Stimulated activated CD8-positive, alpha-beta memory T cell treated with anti-CD3 and anti-CD28 coated beads, Interleukin-12 subunit alpha, Interleukin-12 subunit beta, amount 100 ng/mL, for 1 hour (primary cell): ENCODE measurements at places on chromosomes 7 and 10.
A peak's percentile ranks its signal among the peaks of the same experiment; 100 is the strongest.

GRCh38 chr10:65430979-65431378, 1494.9 kb upstream of the LRRTM3 start:
- no peak for DNase-seq

- DNase-seq, result peak; percentile 38
Observed at GRCh38 chr10:73768881-73769280, 13.0 kb upstream of the CHCHD1 start.

GRCh38 chr7:40733578-40733977, 598.8 kb downstream of the SUGCT start:
- no peak for DNase-seq

DNA sequence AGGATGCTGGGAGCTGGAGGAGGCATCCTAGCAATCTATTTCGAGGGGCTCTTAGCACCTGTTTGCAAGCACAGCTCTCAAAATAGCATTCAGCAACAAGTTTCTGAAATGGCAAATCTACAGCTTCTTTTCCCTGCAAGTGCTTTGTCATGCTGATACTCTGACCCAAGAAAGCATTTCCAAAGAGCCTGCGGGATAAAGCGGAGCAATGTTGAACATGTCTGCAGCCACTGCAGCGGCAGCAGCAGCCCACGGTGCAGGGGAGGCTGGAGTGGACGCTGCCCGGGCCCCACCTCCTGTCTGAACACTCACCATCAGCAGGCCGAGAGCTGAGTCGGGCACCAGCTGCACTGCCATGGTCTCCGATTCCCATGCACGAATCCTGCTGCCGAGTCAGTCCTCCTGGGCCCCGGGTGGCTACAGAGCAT, 964 bp downstream of the FRMD4A start:
- DNase-seq, result no peak

DNA sequence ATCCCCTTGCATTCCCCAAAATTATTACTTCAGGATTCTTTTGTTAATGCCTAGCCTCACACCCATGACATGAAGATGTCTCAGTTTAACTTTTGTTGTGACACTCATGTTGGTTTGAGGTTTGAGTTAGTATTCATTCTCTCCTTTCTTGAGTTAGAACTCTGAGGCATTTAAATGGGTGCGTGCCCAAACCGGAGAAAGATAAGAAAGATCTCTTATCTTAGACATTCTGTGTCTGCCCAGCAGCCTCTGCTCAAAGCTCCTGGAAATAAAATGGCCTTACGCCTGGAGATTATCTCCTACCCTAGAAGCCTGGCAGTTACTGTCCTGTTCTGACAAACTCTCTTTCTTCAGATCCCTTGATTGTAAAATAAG, 26.3 kb downstream of the WBP1L start:
- no peak for DNase-seq

- no peak for DNase-seq
Observed at GRCh38 chr10:72784551-72785351, 92.8 kb downstream of the MCU start.

- no peak for DNase-seq
Observed at GRCh38 chr7:99625321-99625720, 8.6 kb downstream of the ZSCAN25 start.

- DNase-seq, result no peak
Observed at GRCh38 chr7:156667110-156667426, 26.5 kb downstream of the RNF32 start.

DNA sequence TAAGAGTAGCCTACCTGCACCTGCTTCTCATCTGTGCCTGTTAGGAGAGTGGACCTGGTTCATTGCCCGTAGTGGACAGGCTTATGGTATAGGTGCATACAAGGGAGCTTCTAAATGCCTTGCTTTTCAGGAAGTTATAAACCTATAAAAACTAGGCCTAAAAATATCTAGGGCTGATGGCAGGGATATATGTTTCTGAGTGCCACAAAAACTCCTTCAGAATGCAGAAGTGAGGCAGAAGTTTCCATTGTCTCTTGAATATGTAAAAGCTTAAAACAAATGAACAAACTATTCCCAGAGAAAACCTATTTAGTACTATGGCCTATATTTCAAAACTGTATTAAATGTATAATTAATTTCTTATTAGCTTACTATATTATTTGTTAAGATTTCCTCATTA, 91.8 kb downstream of the RNLS start:
- DNase-seq, result no peak

GRCh38 chr10:128242641-128243040, 116.4 kb upstream of the MKI67 start:
- no peak for DNase-seq

DNA sequence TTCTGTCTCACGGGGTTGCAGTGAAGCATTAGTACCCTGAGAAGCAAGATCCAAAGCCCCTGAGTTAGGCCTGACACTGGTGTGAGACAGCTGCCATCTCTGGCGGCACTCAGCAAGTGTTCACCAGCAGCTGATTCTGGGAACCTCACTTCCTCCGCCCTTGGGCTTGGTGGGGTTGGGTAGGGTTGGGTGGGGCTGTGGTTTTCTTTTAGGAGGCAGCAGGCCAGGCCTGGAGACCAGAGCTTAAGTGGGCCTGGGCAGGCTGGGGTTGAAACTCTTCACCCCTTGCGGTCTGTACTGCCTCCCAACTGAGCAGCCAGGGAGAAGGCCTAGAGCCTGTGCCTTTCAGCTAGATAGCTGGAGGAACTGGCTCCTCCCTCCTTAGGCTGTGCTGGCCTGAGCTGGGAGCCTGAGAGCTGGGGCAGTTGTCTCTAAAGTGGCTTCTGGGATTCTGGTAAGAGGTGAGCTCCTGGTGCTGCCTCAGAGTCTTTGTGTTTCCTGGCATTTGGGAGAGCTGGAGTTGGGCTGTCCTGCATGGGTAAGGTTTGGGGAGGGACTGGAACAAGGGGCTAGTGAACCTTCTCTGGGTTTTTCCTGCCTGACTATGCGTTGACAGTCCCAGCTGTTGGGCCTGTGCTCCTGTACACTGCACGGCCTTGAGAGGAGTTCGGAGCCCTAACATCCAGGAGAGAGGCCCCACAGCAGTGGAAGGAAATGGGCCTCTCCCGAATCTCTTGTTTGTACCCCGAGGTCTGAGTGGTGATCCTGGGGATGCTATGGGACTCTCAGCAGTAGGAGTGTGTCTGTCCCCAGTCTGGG, 5.1 kb downstream of the TSPAN14 start:
- DNase-seq, result no peak

GRCh38 chr7:69843653-69844052, 245.4 kb downstream of the AUTS2 start:
- no peak for DNase-seq

DNA sequence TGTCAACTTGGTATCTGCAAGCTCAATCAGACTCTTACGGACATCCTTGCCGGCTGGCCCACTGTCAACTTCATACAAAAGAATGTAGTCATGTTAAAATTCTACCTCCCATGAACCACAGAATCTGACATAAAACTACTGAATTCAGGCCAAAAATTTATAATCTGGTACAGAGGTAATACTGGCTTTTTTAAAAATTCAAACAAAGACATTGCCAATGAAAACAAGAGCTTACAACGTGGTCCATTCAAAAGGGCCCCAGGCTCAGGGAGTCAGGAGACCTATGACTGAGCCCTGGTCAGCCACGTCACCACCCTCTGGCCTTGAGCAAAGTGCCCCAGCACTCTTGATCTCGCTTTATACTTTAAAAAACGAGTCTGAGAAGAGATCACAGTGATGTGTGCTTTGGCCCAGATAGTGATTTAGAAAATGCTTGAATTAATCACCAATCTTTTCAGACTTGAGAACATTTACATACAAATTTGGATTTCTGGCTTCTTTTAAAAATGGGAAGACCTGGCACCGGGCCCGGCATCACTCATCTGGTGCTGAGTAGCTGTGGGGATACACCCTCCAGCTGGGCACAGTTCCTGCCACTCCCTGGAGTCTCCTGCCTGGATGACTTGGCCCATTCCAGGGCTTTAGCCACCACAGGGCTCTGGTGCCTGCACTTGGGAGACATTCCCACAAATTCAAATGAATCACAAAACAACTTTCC, 94.1 kb downstream of the PIP4K2A start:
- DNase-seq, result no peak

- peak; percentile 45 for DNase-seq
Observed at GRCh38 chr10:68156373-68157185, 47.3 kb downstream of the MYPN start.

GRCh38 chr7:43565786-43566185, 17.1 kb upstream of the STK17A start:
- DNase-seq, result no peak

- no peak for DNase-seq
Observed at GRCh38 chr7:121126801-121127534, 138.5 kb downstream of the CPED1 start.

DNA sequence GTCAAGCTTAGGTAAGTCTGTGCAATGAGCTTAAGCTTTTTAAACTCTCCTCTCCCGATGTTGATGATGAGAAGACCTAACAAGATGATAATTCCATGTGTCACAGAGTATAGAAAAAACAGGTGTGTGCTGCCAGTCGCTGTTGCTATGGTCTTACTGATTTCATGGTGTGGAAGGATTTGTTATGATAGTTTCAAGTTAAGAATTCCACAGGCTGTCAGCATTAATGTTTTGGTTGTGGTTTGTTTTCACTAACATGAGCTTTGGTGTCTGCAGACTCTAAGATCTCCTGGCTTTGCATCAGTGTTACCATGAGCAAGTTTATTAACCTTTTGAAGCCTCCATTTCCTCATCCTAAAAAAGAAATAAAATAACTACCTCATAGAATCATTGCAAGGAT, 123.7 kb downstream of the NSUN6 start:
- DNase-seq, result no peak

- no peak for DNase-seq
Observed at GRCh38 chr10:111084366-111085255, 7.8 kb downstream of the ADRA2A start.

DNA sequence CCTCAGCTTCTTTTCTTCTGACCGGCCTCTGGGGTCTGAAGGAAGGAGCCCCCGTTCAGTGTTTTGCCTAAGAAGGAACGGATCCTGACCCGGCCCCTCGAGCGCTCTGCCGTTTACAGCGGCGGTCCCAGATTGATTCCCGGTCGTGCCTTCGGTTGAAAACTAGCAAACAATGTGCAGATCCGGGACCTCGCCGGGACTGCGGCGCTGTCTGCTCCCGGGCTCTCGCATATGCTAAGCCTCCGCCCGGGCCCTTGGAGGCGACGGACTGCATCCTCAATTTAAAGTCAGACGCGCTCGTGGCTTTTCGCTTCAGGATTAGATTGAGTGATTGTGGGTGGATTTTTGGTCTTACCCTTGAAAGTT, 559 bp downstream of the DBF4 start:
- peak; percentile 14 for DNase-seq
